ENCODE measurements at places on chromosomes 3 and 15.

- no peak for DNase-seq
Observed at GRCh38 chr15:87213626-87214025, 1042.9 kb downstream of the NTRK3 start.

DNA sequence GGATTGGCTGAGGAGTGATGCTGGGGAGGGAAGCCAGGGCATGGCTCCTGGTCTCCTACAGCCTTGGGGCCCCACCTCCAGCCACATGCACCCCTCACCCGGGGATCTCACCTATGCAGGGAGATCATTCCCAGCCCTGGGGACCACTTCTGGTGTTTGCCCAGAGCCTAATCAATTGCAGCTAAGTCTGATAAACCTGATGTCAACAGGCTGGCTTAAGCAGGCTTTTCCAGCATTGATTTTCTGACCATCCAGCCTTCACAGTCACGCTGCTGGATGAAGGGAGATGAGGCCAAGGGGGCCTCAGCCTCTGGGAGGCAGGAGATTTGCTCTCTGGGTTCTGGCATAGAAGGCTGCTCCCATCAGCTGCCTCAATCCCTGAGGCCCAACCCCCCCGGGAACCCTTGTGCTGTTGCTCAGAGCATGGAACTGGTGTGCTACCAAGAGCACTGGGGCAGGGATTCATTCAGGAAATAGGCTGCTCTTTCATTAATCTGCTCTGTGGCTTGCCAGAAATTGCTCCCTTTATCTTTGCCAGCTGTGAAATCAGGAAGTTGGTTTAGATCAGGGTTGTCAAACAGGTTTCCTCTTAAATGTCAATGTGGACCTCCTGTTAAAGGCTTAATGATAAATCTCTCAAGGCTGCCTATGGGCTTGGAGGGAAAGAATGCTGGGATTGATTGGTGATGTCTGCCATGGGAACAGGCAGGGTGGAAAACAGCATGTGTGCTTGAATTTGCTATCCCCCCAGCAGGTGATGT is 19.0 kb downstream of the FAM3D start:
- DNase-seq: no peak

DNA sequence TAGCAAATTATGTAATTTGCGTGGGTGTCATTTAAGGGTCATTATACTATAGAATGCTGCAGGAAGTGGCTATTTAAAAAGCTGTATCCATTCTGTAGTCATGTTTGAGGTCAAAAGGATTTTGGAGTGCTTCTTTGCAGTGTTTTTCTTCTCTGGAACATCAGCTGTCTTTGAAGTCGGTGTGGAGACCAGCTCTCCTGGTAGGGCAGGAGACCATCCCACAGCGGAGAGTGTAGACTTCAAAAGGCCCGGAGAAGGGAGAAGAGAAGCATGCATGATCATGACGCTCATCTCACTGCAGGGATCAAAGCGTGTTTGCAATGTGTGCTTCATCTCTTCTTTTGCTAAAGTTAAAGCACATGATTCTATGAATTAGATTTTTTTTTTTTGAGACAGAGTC is 19.9 kb downstream of the PXK start:
- no peak for DNase-seq

- no peak for DNase-seq
Observed at GRCh38 chr3:46668591-46668990, 24.9 kb downstream of the ALS2CL start.

DNA sequence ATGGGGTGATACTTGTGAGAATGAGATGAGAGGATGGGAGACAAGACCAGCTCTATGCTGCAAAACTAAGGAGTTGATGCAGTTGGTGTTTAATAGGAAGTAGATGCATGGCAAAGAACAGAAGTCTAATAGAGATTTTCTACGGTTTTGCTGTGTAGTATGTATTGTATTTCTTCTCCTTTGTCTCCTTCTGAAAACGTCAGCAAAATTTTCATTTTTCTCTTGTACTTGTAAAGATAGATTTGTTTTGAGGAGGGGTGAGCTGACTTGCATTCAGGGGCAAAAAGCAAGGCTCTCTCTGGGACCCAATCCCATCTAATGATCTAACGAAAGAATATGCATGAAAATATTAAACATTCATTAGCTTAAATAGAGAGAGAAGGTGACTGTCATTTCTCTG is 94.6 kb upstream of the NANOGP8 start:
- DNase-seq: no peak

DNA sequence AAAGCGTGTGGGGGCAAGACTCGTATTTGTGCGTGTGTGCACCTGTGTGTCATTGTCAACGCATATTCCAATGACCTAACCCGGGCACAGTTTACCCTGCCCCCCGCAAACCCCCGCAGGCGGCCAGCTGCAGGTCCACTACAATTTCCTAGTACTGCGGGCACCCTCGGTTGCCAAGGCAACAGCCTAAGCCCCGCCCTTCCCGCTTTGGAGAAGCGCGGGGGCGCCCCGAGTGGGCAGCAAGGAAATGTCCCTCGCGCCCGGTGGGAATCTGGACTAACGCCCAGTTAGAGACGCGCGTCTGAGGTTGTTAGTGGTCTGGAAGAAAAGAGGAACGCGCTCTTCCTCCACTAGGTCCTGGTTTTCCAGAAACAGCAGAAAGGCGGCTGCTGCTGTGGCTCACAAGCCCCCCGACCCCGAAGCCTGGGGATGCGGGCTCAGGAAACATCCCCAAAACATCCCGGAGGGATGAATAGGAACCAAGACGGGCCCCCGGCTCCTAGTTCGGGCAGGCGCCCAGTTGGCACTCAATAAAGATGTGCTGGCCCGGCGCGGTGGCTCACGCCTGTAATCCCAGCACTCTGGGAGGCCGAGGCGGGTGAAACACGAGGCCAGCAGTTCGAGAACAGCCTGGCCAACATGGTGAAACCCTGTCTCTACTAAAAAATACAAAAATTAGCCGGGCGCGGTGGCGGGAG is 1.1 kb downstream of the ABHD14A start:
- DNase-seq: no peak
